ENCODE measurements at places on chromosomes 3 and 15.
A peak's percentile ranks its signal among the peaks of the same experiment; 100 is the strongest.

DNA sequence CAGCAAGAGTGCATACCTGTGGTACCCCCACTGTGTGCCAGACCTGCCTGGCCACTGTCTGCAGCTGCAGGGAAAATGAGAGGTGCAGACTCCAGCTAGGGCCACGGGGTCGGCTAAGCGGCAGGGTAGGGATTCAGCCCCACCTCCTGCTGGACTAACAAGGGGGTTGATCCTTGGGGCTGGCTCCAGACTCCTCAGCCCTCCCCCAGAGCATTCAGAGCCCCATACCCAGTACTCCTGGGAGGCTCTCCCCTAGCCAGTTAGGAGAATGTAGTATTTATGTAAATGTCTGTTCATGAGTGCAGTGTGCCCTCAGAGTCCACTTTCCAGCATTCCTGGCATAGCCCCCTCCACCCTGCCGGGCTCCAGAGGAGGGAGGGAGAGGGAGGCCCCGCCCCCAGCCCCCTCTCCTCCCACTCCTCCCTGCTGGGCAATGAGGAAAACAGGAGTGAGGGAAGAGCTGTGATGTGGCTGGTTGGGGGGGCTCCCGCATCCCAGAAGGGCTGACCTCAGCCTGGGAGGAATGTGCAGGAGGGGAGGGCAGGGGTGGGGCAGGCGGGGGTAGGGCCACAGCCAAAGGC is 4.5 kb upstream of the SEMA3B start:
- DNase-seq = peak; percentile 92

- no peak for DNase-seq
These were observed 14.5 kb downstream of the TERB2 start for GRCh38 chr15:44971036-44971435.

GRCh38 chr3:23000371-23000770 is 202.8 kb upstream of the UBE2E2 start:
- DNase-seq = no peak

GRCh38 chr3:45367453-45367871 is 20.9 kb upstream of the LARS2 start:
- no peak for DNase-seq

GRCh38 chr3:71510510-71510909 is 73.0 kb downstream of the FOXP1 start:
- DNase-seq = no peak

- no peak for DNase-seq
These were observed 39.7 kb upstream of the PIK3R4 start for GRCh38 chr3:130786306-130786705.

DNA sequence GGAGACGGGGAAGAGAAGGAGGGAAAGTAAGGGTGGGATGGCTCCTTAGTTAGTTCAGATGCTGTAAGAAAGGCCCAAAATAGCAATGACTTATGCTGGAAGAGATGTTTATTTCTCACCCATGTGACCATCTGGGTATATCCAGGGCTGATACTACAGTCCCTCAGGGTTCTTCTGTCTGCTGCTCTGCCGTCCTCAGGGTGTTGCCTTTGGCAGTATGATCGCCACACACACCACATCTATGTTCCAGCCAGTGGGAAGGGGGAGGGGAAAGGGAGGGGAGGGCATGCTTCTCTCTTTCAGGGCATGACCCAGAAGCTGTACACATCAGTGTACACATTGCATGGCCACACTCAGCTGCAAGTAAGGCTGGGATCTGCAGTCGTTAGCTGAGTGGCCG is 10.2 kb downstream of the CD276 start:
- no peak for DNase-seq

DNA sequence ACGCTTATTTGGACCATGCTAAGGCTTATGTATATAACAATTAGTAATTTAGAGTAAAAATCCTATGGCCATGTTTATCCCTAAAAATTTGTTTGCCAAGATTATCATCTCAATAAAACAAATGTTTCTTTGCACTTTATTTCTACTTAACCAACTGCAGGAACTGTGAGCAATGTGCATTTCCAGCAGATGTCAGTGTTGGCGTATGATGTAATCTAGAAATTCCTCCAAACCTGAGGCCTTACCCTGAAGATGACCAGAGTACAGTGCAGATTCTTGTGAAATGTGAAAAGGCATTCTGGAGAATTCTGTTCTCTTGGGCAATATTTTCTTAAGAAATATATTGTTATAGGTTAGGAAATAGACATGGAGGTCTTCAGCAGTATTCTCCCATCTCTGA is 205.9 kb downstream of the MBNL1 start:
- DNase-seq = no peak

- no peak for DNase-seq
These were observed 2.9 kb upstream of the ZNF710 start for GRCh38 chr15:89998141-89998661.

DNA sequence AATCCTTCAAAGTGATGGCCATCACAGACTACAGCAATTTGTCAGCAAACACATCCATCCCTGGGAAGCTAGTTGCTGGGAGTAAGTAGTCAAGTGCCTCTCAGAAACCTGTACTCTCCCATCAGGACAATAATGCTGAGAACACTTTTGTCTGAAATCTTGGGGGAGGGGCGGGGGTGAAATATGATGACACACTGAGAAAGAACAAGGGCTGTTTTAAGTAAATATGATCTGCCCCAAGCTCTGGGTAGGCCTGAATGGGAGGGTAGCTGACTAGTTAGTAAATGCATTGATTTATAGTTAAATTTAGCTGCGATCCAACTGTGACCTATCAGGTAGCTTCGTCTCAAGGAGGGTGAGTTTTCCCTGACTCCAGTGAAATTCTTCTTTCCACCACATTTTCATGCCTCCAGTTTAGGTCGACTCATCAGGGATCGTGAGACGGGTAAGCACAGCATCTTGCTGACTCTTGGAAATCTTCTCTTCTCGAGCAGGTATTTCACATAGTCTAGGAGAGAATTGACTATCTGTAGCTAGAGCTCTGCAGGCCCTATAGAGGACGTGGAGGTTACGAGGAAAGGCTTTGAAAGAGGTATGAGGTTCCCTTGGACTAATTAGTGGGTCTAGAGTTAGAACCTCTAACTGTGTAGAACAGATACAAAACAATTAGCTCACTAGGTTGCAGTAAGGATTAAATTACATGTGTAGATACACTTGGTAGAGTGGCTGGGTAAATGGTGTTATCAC is 213.4 kb upstream of the SLC2A2 start:
- no peak for DNase-seq

DNA sequence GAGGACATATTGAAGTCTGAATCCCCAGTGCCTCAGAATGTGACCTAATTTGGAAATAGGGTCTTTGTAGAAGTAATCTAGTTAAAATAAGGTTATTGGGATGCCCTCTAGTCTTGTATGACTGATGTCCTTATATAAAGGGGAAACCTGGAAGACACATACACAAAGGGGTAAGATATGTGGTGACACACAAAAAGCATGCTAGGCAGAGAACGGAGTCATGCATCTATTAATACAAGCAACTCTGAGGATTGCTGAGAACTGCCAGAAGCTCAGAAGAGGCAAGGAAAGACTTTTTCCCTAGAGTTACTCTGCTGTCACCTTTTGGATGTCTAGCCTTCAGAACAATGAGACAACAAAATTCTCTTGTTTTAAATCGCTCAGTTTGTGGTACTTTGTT is 58.1 kb upstream of the TMEM108 start:
- DNase-seq = no peak

- DNase-seq = no peak
These were observed 161.5 kb downstream of the FOXP1 start for GRCh38 chr3:71421820-71422566.

DNA sequence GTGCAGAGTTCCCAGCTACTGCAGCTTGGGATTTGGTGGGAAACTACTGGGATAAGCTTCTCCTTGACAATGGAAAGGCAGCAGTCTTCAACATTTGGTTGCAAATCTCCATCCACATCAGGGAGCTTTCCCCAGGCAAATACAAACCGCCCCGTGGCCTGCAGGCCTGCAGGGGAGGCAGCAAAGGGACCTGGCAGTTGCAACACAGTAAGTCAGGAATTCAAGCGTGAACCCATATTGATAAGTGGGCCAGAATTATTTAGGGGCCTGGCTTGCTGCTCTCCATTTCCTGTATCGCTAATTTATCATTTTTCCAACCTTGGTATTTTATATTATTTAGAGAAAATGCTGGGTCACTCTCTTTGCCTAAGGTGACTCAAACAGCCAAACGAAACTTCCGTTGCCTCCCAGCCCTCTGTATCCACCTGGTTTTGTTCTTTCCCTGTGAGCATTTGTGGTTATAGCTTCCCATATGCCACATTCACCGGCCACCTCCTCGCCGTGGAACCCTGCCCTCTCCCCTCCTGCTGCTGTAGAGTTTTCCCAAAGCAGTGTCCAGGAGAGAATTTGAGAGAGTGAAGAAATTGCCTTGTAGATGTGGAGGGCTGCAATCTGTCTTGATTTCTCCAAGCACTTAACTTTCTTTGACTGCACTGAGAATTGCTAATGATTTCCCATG is 34.8 kb downstream of the B3GALNT1 start:
- DNase-seq = no peak

GRCh38 chr15:38090223-38090622 is 155.8 kb downstream of the TMCO5A start:
- DNase-seq = no peak

- DNase-seq = peak; percentile 24
These were observed 976 bp upstream of the NUP210 start for GRCh38 chr3:13420831-13421765.

GRCh38 chr3:100352296-100353231 is 18.0 kb downstream of the NIT2 start:
- no peak for DNase-seq

DNA sequence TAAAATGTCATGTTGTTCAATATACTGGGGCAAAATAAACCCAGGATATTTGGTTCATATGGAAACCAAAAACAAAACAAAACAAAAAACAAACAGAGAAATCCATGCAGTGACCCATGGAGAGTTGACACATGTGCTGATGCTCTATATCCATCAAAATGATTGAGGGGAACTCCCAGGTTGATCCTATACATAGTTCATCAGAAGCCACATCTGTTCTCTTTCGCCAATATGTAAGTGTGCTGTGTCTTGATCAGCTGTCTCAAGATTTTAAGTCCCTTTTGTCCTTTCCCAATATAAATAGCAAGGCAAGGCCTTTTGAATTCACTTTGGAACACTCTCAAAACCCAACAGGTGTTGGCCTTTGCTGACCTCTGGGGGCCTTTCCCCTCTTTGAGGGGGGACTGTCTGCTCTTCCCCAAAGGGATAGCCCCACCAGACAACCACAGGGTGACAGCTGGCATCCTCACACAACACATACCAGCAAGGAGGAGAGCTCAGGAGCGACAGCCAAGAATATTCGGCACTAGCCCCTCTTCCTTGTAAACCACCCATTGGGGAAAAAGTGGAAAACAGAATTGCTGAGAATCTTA is 209.4 kb upstream of the CD96 start:
- no peak for DNase-seq

DNA sequence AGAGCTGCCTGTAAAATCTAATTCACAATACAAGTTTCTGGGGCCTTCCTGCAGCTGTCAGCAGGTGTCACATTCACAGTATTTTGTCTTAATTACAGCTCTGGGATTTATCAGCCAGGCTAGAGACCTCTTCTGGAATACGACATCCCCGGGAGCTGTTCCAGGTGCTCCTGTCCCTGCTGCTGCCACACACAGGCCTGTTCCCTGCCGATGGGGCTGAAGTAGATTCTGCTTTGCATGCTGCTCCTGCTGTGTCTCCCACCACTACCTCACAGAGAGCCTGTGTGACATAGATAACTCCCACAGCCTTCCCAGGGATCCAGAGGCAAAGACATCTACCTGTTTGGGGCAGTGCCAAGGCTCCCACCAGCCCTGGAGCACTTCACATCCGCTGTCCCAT is 20.4 kb downstream of the COLQ start:
- DNase-seq = no peak

DNA sequence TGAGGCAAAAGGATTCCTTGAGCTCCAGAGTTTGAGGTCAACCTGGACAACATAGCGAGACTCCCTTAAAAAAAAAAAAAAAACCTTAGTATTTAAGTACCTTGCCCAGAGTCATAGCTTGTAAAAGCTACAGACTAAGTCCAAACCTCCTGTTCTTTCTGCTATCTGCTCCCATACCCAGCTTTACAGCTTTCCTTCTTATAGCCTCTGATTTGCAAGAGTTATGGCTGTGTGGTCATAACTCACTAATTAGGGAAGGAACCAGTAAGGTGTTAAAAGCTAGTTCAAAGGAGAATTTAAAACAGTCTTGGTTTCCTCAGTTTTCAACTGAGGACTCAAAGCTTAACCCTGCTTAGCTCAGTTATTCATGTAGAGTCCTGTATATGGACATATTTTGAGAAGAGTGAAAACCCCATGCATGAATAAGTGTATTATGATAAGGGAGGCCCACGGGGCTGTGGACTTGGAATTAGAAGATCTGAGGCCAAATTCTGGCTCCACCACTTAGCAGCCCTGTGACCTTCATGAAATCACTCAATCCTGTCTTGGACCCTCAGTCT is 135.5 kb upstream of the SMAD3 start:
- DNase-seq = no peak

DNA sequence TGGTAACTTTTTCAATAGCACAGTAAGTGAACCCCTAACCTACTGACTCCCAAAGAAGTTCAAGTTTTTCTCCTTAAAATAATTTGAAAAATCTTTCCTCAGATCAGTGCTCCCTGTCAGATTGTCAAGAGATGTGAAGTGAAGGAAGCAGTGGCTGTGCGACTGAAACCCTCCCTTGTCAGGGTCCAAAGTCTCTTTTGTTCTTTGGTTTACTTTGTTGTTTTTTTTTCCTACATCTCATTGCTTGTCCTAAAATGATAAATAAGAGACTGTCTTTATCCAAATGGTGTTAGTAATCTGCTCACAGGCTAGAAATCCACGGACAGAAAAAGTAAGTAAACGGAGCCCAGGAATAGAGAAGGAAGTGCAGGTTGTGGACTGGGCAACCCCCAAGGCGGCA is 976 bp upstream of the DPPA4 start:
- DNase-seq = no peak

DNA sequence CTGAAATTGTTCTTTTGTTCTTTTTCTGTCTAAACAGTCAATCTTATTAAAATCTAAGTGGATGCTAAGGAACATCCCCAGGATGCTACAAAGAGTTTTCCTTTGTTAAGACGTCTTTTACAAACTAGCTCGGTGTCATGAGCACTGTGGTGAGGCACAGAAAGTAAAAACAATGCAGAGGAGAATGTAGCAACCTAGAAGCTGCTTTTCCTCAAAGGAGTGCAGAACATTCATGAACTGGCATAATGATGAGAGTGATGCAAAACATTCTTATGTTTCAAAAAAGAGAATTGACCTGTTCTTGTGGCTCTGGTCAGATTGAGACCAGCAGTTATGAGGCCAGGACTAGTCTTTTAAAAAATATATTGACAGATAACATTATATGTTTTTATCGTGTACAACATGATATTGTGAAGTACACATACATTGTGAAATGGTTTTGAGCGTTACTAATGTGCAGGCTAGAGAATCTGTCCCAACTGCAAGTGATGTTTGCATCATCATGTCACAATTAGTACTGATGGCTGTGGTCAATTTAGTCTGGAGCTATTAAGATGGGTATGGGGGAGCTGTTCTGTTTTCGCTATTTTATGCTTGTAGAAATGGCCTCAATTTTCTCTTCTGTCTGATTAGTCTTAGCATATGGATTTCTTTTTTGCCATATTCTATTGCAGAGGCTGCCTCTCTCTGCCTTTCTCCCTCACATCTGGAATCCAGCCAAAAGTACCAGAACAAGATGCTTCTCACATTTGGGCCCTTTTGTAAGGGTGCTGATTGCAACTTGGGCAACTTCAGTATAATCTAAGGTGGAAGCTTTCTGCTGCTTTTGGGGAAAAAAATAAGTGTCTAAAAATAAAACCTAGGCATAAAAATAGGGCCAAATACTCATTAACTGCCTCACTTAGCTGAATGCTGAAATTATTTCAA is 50.2 kb downstream of the HHLA2 start:
- DNase-seq = no peak

- DNase-seq = no peak
These were observed 45.4 kb upstream of the RPL32 start for GRCh38 chr3:12886736-12887135.

- DNase-seq = no peak
These were observed 151.0 kb downstream of the OXSM start for GRCh38 chr3:25940935-25941334.
